ENCODE measurements at places on chromosomes 5 and 9.

GRCh38 chr5:132476876-132477781 is 13.4 kb downstream of the IRF1 start:
- no peak for DNase-seq

DNA sequence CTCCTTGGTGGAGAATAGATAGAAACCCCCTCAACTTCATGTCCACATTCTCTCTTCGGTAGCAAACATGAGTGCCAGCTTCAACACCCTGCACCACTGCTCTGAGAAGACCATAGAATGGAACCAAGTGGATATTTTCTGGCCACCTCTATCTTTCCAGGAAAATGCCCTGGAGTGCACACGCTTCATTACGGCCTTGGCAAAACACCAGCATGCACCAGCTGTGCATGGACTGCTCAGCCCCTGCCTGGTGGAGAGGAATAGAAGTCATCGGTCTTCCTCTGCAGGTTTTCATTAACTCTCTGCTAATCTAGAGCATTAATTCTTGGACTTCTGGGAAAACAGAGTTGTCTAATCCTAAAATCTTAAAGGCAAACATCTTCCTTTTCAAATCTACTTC is 211.6 kb upstream of the TMEM161B start:
- DNase-seq: no peak

GRCh38 chr9:108053555-108054061 is 564.0 kb upstream of the KLF4 start:
- DNase-seq: no peak

GRCh38 chr5:131084436-131084835 is 80.6 kb downstream of the HINT1 start:
- DNase-seq: no peak

DNA sequence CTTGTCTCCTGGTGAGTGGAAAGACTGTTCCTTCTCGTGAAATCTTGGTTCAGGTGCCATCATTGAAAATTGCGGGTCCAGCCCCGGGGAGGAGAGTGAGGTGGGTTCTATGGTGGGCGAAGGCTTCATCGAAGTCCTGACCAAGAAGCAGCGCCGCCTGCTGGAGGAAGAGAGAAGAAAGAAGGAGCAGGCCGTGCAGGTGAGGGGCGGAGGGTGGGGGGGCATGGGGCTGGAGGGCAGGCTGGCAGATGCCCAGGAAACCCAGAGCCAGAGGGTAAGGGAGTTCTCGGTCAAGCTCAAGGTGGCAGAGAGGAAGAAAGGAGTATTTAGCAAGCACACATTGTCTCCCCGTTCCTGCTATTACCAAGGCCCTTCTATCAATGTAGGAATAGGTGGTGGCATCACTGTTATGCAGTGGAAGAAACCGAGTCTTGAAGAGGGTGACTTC is 24.3 kb upstream of the POMT1 start:
- DNase-seq: peak; percentile 67

GRCh38 chr5:34991486-34992238 is 56.1 kb downstream of the AGXT2 start:
- no peak for DNase-seq

Measured in stimulated activated CD4-positive, alpha-beta T cell treated with anti-CD3 and anti-CD28 coated beads, Interleukin-2, amount 100 ng/mL, for 24 hours (primary cell).